NCI-H187 (cell line): ENCODE measurements at places on chromosomes 11 and 22.

DNA sequence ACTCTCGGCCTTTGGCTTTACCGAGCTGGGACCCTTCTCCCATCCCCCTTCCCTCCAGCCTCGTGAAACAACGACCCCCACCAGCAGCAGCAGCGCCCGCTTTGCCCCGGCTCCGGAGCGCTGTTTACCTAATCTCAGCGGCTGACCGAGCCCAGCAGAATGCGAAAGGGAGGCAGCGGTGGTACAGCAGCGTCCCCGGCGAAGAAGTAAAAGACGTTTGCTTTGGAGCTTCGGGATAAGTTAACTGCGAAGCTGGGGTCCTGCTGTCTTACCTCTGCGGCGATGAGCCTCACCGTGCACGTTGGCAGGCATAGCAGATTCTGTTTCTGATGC is 2.0 kb upstream of the LARGE1 start:
- DNase-seq, result no peak

GRCh38 chr11:72141066-72141465 is 5.5 kb downstream of the FOLR3 start:
- no peak for DNase-seq

DNA sequence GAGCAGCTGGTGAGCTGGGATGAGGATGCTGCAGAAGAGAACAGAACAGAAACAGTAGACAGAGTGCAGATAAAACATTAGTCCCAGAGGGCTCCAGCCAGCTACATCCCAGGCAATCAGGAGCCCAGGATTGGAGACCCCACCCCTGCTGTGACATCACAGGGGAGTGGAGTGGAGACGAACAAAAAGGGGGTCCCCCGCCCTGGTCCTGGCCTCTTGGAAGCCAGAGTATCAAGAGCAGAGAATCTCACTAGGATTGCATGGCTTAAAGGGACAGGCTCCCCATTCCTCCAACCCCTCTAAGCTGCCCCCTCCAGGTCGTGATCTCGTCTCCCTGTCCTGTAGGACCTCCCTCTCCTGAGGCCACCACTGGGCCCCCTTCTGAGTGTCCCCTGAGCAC is at the start of gene P2RX3:
Gene P2RX3 (plus strand): TSS at position 211 of the 400 bp plus-strand sequence. CDS start 199 bp downstream, outside the sequence.
- DNase-seq, result no peak

GRCh38 chr11:9150501-9150900 is 59.1 kb upstream of the SCUBE2 start:
- no peak for DNase-seq

DNA sequence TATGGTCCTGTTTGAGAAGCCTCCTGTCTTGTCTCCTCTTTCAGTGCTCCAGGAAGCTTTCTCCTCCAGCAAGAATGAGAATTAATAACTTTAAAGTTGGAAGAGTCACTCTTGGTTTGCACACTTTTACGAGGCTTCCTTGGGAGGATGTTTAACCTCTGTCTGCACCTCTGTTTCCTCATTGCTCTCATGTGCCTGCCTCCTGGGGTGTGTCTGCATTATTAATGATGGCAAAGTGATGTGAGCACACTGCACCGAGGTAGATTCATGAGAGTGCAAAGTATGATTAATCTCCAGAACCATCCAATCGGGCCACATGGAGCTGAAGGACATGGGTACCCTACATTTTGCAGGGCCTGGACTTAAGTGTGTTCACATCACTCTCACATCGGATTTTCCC is 73.5 kb upstream of the TENM4 start:
- DNase-seq, result no peak
